ENCODE measurements at places on chromosomes 5 and 9. TPM values are rescaled to one million over a fixed set of nuclear protein-coding genes. Genes with fewer than 3 reads are reported as not detected.

Gene TYRP1
- total RNA-seq, result not detected

Gene PLEKHG4B
- 0.42 TPM for total RNA-seq

Gene ENG
- total RNA-seq, result 24.9 TPM

Gene IL9
- total RNA-seq, result not detected

Gene FOXD1
- 33.9 TPM for total RNA-seq

Gene GPRIN1
- not detected for total RNA-seq

DNA sequence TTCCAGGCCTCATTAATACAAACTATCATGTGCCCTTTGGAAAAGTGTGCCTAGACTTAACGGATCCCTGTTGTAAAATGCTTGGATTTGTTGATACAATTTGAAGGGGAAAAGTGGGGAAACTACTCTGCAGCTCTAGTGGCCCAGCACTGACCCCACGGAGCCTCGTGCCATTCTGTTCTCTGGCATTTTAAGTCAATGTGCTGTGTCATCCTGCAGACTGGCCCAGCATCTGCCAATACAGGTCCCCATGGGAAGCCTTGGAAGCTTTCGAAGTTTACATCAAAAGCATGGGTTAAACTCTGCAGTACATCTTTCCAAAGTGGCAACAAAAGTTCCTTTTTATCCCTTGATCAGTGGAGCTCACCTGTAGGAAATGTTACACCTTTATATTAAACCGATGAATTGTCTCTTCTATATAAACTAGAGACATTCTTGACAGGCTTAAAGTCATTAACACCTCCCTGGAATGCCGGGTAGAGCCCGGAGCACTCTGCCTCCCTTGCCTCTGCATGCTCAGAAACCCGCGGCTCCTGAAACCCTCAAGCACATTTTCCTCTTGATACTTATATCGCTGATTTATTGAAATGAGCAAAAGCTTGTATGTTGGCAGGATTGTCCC, 596.0 kb upstream of the ADAMTS16 start:
- H3K27me3 ChIP-seq, result no peaks in the 10 kb centered on the region
- H3K36me3 ChIP-seq, result no peaks in the 10 kb centered on the region
- DNase-seq, result no peak

- H3K27ac ChIP-seq, result no peak overlapping the region
- H3K27me3 ChIP-seq, result no peaks in the 10 kb centered on the region
- H3K4me1 ChIP-seq, result peaks cover 13% of the 10 kb centered on the region
- H3K4me3 ChIP-seq, result no peak overlapping the region
Measured at GRCh38 chr9:97773091-97773490, 76.0 kb upstream of the XPA start.

DNA sequence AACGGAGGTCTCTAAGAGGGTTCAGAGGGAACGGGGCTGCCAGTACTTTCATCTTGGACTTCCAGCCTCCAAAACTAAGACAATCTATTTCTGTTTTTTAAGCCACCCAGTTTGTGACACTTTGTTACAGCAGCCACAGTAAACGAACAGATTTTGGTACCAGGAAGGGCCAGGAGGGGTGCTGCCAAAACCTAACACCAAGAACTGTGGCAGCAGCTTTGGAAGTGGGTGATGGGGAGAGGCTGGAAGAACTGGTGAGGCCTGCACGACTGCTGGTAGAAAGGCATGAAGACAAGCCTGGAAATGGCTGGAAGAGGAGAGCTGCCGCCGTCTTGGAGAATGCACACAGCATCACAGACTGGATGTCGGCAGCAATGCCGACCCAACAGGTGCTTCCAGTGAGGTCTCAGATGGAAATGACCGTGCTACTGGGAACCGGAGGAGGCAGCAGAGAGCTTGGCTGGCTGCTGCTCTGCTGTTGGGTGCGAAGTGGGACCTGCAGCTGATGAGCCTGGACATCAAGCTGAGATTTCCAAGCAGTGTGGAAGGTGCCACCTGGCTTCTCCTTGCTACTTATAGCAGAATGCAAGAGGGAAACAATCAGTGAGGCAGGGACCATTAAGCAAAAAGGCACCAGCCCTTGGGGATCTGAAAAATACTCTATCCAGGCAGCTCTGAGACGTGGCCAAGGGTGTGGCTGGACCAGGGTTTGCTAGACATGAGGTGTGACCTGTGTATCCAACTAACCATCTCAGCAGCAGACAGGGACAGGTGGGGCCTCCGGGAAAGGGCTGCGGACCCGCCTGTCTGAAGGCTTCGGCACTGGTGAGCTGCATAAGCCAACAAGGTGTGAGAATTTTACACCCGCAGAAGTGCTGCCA, 4.7 kb upstream of the TMEM210 start:
- peaks cover 8% of the 10 kb centered on the region for H3K4me1 ChIP-seq
- H3K27ac ChIP-seq, result no peak overlapping the region
- H3K27me3 ChIP-seq, result peaks cover under 1% of the 10 kb centered on the region
- H3K36me3 ChIP-seq, result peaks cover 3% of the 10 kb centered on the region

GRCh38 chr9:132020820-132021510, 58.7 kb downstream of the MED27 start:
- DNase-seq, result no peak
- no peaks in the 10 kb centered on the region for H3K4me1 ChIP-seq
- no peak overlapping the region for H3K4me3 ChIP-seq
- no peaks in the 10 kb centered on the region for H3K27me3 ChIP-seq
- no peak overlapping the region for H3K27ac ChIP-seq

Measured in tibial nerve (tissue), 4 donors.